Astrocyte (in vitro differentiated cells and primary cell): ENCODE measurements at places on chromosomes 13 and 19. TPM values are rescaled to one million over a fixed set of nuclear protein-coding genes. Genes with fewer than 3 reads are reported as not detected.

Gene ZNF420
- 6.9 and 8.1 TPM in 2 replicates for total RNA-seq

DNA sequence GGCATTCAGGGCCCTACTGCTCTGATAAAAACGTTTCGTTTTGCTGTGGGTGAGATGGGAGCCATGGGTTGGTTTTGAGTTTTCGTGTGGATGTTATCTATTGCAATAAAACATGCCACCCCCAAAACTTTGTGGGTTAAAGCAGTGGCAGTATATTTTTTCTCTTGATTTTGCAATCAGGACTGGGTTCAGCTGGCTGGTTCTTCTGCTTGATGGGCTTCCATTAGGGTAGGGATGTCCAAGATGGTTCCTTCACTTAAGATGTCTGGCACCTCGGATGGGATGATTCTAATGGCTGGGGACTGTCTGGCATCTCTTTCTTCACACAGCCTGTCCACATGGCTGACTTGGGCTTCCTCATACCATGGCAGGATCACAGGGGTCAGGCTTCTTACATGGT lies 15.6 kb upstream of the PNMA8B start:
- no peaks in the 10 kb centered on the region for H3K36me3 ChIP-seq
- no peak overlapping the region for H3K27ac ChIP-seq
- DNase-seq = no peak
- no peaks in the 10 kb centered on the region for H3K27me3 ChIP-seq
- H3K4me3 ChIP-seq = no peak overlapping the region
- no peaks in the 10 kb centered on the region for H3K4me1 ChIP-seq

Gene PSG2
- 0.31 and 0.41 TPM in 2 replicates for total RNA-seq

Gene SYNE4
- total RNA-seq = 0.53 and 1.1 TPM in 2 replicates

DNA sequence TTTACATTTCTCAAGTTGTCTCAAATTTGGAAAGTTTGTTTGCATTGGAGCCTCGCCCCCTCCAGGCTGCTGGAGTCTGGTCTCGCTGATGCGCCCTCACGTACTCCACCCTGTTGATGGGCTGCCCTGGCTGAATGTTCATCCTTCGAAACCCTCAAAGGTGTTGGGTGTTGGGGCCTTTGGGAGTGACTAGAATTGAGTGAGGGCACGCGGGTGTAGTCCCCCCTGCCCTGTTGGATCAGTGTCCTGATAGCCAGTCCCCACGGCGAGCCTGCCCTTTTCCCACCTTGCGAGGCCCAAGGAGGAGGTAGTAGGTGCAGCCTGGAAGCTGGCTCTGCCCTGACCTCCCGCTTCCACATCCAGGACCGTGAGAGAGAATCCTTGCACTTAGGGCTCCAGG lies 14.8 kb downstream of the TFDP1 start:
- no peak overlapping the region for H3K4me3 ChIP-seq
- no peak overlapping the region for H3K27ac ChIP-seq
- H3K27me3 ChIP-seq = no peaks in the 10 kb centered on the region
- H3K4me1 ChIP-seq = no peaks in the 10 kb centered on the region

Gene LATS2
- 46.3 and 46.7 TPM in 2 replicates for total RNA-seq

Gene AKAP8L
- total RNA-seq = 101 and 105 TPM in 2 replicates

GRCh38 chr13:23658929-23659541 lies 88.8 kb downstream of the TNFRSF19 start:
- DNase-seq = no peak
- H3K4me1 ChIP-seq = peaks cover 31% of the 10 kb centered on the region
- H3K36me3 ChIP-seq = peaks cover 11% of the 10 kb centered on the region
- no peaks in the 10 kb centered on the region for H3K27me3 ChIP-seq

DNA sequence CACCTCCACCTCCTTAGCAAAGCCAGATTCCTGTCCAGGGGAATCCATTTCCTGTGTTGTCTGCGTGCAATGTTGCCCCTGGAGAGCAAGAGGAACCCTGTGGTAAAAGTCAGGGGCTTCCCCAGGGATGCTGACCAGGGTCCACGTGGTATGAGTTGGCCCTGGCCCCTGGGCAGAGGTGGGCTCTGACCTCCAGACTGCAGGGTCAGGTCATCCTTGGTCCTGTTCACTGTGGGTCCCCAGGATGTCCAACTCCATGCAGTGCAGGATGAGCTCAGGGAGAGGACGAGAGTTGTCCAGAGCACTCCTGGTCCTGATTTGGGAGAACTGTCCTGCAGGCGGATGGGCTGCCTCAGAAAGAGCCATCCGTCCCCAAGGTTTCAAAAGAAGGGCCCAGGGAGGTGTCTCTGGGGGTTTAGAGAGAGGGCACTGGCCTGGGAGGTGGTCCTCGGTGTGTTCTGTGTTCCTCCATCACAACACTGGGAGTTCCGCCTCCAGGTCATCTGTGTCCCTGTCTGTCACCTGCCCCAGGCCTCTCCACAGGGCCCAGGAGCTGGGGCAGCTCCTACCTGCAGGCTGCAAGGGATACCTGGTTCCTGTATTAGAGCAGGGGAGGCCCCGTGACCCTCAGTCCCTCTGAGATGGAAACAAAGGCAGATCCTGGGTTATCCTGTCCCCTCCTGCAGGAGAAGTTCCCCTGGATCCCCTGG lies 1.2 kb upstream of the CEACAM4 start:
- no peaks in the 10 kb centered on the region for H3K27me3 ChIP-seq
- no peak for DNase-seq
- H3K27ac ChIP-seq = no peak overlapping the region
- no peak overlapping the region for H3K4me3 ChIP-seq

DNA sequence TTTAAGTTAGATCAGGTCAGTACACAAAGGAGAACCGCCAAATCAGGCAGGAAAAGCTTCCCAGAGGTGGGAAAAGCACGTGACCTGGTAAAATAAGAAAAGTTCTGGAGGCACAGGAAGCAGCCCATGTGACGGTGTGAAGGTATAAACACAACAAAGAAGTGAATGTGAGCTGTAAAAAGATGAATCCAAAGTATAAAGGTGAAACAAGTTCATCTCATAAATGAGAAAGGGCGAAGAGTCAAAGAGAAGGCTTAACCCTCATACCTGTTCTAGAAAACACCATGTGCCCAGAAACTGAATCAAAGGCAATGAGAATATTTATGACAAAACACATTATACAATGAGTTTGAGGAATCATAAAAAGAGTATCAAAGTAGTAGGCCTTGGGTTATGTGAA lies 47.0 kb downstream of the USP12 start:
- H3K4me3 ChIP-seq = no peak overlapping the region
- no peaks in the 10 kb centered on the region for H3K4me1 ChIP-seq
- DNase-seq = no peak
- no peaks in the 10 kb centered on the region for H3K27me3 ChIP-seq
- no peak overlapping the region for H3K27ac ChIP-seq

DNA sequence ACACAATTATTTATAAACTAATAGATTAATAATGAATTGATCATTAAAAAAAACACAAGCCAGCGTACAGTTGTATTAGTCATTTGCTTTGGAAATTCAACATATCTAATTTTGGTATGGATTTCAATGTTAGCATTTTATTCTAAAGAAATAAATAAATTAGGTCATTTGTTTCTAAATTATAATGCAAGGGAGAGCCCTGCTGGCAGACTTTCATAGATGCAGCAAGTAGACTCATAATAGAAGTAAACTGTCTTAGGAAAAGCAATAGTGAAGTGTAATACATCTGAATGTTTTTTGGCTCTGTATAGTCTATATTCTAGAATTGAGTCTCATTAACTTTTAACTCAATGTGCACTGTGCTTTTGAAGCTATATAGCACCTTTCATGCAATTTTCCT lies 982.4 kb upstream of the MIR17HG start:
- no peak overlapping the region for H3K4me3 ChIP-seq
- H3K27me3 ChIP-seq = no peaks in the 10 kb centered on the region
- no peak overlapping the region for H3K27ac ChIP-seq
- no peaks in the 10 kb centered on the region for H3K4me1 ChIP-seq
- H3K36me3 ChIP-seq = no peaks in the 10 kb centered on the region

DNA sequence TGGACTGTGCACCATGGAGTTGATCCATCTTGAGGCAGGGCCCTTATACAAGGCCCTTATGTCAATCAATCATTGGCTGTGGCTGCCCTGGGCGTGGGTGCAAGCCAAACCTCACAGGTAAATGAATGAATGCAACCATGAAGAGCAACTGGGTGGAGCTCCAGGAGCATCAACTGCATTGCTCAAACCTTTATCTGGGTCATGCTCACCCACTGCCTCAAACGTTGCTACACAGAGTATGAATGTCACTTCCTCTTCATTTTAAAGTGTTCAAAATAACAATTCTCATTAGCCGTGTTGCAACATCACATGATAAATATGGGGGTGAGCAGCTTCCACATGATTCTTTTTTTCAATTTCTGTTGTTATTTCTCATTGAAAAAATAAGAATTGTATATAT lies 6.4 kb upstream of the ZNF333 start:
- no peak overlapping the region for H3K27ac ChIP-seq
- H3K36me3 ChIP-seq = no peaks in the 10 kb centered on the region
- no peaks in the 10 kb centered on the region for H3K4me1 ChIP-seq
- DNase-seq = no peak

DNA sequence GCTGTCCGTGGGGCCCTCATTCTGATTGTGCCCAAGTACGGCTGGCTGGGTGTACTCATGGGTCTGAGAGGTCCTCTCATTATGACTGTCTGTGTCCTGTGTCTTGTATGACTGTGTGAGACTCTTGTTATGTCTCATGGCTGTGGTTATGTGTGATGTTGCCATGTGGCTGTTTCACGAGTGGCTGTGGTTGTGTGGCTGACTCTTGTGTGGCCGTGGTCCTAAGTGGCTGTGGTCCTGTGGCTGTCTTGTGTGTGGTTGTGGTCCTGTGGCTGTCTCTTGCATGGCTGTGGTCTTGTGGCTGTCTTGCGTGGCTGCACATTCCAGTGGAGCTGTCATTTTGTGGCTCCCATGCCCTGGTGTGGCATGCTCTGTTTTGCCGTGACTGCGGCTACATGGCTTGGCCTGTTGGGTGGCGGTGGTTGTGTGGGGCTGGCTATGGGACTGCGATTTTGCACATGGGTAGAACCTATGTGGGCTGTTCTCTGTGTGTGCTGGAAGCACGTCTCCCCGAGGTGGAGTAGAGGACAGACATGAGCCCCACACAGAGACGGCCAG lies 2.5 kb downstream of the LYL1 start:
- no peak overlapping the region for H3K4me3 ChIP-seq
- H3K36me3 ChIP-seq = no peaks in the 10 kb centered on the region
- peaks cover 5% of the 10 kb centered on the region for H3K4me1 ChIP-seq

- H3K27ac ChIP-seq = no peak overlapping the region
- no peaks in the 10 kb centered on the region for H3K4me1 ChIP-seq
- no peaks in the 10 kb centered on the region for H3K36me3 ChIP-seq
Measured at GRCh38 chr13:106795847-106796246, 227.9 kb upstream of the ARGLU1 start.

Gene SHC2
- total RNA-seq = 27.5 and 29.7 TPM in 2 replicates

GRCh38 chr19:42657556-42657955 lies 62.8 kb upstream of the CEACAM8 start:
- no peaks in the 10 kb centered on the region for H3K4me1 ChIP-seq
- H3K27me3 ChIP-seq = no peaks in the 10 kb centered on the region
- peak; percentile 8 for DNase-seq

DNA sequence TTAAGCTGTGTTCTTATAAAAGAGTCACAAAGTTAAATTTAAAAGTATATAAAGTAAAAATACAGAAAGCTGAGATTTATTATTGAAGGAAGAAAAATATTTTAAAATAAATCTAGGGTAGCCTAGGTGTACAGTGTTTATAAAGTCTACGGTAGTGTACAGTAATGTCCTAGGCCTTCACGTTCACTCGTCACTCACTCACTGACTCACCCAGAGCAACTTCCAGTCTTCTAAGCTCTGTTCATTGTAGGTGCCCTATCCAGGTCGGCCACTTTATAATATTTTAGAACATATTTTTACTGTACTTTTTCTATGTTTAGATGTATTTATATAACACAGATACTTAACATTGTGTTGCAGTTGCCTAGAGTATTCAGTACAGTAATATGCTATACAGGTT lies 47.4 kb downstream of the NDFIP2 start:
- no peaks in the 10 kb centered on the region for H3K27me3 ChIP-seq
- H3K27ac ChIP-seq = no peak overlapping the region
- H3K36me3 ChIP-seq = peaks cover 8% of the 10 kb centered on the region
- peaks cover 10% of the 10 kb centered on the region for H3K4me1 ChIP-seq

DNA sequence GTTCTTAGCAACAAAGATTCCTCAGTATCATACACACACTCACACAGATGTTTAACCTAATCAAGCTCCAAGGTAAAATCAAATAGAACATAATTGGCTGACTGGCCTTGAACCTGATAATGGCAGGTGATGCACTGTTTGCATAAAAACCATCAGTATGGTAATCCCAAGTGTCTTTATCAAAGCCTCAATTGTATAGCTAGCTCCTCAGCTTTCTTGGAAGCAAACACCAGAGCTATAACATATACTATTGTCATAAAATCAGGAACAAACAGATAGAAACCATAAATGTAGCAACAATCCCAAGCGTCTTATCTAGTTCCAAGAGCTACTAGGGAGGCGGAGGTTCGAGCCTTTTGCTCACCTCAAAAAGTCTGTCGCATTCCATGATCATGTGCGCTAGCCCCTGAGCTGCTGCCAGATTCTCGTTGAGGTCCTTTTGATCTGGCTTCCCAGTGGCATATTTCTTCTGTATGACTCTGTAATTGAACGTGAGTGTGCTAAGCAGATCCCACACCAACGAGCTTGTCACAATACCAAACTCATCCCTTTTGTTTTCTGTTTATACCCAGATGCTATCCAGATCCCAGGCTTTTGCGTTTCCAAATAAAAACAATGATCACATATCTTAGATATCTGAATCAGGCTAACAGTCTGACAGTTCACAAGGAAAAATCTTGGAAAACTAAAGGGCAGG lies 95.3 kb downstream of the KL start:
- peak overlapping the region; percentile 74 for H3K27ac ChIP-seq
- H3K27me3 ChIP-seq = no peaks in the 10 kb centered on the region
- peak; percentile 55 for DNase-seq
- peaks cover 20% of the 10 kb centered on the region for H3K4me1 ChIP-seq
- no peak overlapping the region for H3K4me3 ChIP-seq
- peaks cover 77% of the 10 kb centered on the region for H3K36me3 ChIP-seq

Gene STOML3
- not detected in 2 replicates for total RNA-seq

DNA sequence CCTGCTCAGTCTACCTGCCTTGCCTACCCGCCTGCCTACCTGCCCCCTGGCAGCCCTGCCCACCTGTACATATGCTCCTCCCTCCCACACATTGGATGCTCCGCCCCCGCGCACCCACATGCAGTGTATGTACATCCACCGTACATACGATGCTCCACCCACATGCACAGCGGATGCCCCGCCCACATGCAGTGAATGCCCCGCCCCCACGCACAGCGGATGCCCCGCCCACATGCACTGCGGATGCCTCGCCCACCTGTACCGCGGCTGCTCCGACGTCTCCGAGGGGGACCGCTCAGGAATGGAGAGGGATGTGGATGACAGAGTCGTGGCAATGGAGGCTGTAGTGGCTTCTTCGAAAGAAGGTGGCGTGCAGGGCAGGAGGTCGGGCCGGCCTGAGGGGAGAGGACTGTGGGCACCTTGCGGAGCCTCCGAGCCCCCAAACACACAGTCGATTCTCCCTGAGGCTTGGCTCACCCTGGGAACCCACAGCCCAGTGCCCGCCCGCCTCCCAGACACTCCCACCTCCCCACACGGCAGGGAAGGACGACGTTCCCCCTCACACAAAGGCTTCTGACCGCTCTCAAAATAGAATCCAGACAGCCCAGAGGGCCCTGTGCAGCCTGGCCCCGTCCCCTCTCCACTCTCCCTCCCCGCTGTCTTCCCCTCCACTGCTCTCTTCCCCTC lies 16.5 kb upstream of the CACTIN start:
- H3K4me3 ChIP-seq = no peak overlapping the region
- peaks cover 7% of the 10 kb centered on the region for H3K36me3 ChIP-seq
- DNase-seq = no peak
- H3K27ac ChIP-seq = no peak overlapping the region

Gene TMEM255B
- 7.1 and 8.4 TPM in 2 replicates for total RNA-seq
